ENCODE measurements at places on chromosomes 11 and 22.

DNA sequence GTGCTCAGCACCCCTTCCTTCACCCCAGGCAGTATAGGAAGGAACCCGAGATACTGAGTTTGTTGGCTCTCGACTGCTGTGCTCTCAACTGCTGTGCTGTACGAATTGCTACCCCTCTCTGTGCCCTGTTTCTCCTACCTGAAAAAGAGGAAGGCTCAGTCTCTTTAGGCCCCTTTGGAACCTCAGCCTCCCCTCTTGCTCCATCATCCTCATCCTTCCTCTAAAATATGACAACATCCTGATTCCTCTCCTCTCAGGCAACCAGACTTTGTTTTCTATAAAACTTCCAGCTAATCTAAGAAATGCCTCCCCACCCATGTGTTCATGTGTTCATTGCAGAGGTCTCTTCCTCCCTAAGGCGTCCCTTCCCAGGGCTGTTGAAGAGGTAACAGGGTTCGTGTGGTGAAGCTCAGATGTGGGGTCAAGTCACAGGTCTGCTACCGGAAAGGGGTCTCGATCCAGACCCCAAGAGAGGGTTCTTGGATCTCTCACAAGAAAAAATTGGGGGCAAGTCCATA lies 35.5 kb upstream of the CD82 start:
- DNase-seq, result no peak

DNA sequence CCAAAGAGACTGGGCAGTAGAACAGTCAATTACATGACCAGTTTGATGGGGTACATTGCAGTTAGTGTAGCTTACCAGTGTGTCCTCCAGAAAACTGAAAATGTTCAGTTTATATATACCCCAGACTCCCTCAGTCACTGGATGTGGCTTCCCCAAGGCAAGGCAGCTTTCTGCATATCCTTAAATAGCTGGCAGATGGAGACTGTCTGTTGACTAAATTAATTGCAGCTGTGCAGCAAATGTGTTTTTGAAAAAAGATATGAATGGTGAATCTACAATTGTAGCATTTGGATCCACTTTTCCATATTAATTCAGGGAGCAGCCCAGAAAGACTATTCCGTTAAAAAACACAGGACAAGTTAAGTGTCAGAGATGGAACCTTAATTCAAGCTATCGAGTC lies 565.1 kb upstream of the CCDC179 start:
- no peak for DNase-seq

DNA sequence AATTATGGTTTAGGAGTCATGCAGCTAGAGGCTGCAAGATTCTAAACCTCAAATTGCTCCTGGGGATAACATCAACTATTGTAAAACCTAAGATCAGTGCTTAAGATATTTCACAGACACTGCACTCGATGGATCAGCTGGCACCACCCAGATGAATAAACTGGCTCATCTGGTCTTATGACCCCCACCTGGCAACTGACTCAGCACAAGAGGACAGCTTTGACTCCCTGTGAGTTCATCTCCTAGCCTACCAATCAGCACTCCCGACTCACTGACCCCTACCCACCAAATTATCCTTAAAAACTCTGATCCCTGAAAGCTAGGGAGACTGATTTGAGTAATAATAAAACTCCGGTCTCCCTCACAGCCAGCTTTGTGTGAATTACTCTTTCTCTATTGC lies 782 bp upstream of the TTC12 start:
- DNase-seq, result no peak

- no peak for DNase-seq
Measured at GRCh38 chr11:113556036-113556435, 80.8 kb upstream of the DRD2 start.

DNA sequence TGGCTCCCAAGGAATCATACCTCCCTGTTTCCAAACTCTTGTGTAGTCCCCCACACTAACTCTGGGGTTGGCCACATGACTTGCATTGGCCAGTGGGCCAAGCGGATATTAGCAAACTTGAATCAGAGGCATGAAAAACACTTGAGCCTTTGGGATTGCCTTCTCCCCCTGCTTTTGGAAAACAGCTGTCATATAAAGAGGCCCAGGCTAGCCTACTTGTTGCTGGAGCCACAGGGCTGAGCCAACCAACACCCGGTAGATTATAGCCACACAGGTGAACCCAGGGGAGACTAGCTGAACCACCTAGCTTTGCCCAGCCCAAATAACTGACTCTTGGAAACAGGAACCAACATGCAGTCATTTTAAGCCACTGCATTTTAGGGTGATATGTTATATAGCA lies 354.8 kb downstream of the TENM4 start:
- no peak for DNase-seq

- DNase-seq, result peak; percentile 65
Measured at GRCh38 chr22:27804470-27805297, 3.1 kb upstream of the MN1 start.

DNA sequence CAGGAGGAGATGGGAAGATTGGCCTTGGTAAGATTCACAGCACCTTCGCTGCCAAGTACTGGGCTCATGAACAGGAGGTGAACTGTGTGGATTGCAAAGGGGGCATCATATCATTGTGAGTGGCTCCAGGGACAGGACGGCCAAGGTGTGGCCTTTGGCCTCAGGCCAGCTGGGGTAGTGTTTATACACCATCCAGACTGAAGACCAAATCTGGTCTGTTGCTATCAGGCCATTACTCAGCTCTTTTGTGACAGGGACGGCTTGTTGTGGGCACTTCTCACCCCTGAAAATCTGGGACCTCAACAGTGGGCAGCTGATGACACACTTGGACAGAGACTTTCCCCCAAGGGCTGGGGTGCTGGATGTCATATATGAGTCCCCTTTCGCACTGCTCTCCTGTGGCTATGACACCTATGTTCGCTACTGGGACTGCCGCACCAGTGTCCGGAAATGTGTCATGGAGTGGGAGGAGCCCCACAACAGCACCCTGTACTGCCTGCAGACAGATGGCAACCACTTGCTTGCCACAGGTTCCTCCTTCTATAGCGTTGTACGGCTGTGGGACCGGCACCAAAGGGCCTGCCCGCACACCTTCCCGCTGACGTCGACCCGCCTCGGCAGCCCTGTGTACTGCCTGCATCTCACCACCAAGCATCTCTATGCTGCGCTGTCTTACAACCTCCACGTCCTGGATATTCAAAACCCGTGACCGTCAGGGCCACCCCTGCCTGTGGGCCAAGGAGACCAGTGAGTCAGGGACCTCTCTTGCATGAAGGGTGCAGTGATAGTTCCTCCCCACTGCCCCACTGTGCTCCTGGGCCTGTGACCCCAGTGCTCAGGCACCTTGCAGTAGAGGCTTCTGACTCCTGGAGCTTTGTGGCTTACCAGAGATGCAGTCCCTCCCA lies 83.6 kb downstream of the BCR start:
- peak; percentile 17 for DNase-seq

GRCh38 chr11:488992-489391 lies 18.1 kb downstream of the RNH1 start:
- no peak for DNase-seq

- no peak for DNase-seq
Measured at GRCh38 chr11:44454666-44455065, 110.8 kb upstream of the CD82 start.

GRCh38 chr11:20056950-20057943 lies 103.0 kb downstream of the DBX1 start:
- no peak for DNase-seq

GRCh38 chr11:47317064-47317828 lies 35.3 kb downstream of the MYBPC3 start:
- no peak for DNase-seq

DNA sequence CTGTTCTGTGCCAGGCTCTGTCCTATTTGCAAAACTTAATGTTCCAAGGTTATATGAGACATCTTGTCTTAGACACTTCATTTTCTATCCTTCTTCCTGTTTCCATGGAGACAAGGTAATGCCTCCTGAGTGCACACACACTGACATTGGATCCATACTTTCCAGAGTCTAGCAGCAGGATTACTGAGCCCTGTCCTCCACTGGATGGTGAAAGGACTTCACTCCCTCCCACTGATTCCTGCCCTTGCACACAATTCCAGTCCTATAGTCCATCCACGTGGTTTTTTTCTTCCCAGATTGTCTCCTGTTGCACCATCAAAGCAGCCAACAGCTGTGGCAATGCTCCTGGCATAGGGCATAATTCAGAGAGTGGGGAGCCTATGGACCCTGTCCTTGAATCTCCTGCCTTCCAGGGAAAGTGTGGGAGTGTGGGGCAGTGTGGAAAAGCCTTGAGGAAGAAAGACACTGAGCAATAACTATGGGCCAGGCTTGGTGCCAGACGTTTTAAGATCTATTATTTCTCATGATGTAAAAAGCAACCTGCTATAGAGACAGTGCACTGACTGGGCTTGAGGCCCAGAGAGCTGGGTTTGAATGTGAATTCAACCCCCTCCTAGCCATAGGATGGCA lies 31.3 kb downstream of the SERPINH1 start:
- no peak for DNase-seq
